ENCODE measurements at places on chromosomes 13 and 19.
A peak's percentile ranks its signal among the peaks of the same experiment; 100 is the strongest.

GRCh38 chr13:114339857-114340534, 25.7 kb downstream of the CHAMP1 start:
- peak; percentile 46 for DNase-seq

GRCh38 chr19:2629491-2630351, 72.8 kb downstream of the GNG7 start:
- no peak for DNase-seq

GRCh38 chr13:89454681-89455080, 1783.5 kb downstream of the SLITRK5 start:
- no peak for DNase-seq

DNA sequence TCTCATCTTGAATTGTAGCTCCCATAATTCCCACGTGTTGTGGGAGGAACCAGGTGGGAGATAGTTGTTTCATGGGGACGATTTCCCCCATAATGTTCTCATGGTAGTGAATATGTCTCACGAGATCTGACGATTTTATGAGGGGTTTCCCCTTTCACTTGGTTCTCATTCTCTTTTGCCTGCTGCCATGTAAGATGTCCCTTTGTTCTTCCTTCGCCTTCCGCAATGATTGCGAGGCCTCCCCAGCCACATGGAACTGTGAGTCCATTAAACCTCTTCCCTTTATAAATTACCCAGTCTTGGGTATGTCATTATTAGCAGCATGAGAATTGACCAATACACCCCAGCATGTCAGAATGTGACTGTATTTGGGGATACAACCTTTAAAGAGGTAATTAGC, 3.9 kb upstream of the FPR1 start:
- DNase-seq, result no peak

DNA sequence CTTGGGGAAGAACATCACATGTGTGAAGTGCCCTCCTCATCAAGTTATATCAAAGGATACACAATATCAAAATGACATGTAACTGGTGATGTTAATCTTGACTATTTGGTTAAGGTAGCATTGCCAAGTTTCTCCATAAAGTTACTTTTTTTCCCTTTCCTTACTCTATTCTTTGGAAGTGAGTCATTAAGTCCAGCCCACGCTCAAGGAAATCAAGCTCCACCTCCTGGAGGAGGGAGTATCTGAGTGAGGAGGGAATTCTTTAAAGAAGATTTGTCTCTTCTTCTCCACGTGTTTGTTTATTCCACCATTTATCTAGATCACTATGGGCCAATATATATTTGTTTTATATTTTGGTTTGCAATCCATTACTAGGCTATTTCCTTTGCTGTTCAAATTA, 33.6 kb upstream of the FNDC3A start:
- no peak for DNase-seq

- no peak for DNase-seq
These were observed 342.0 kb downstream of the TEX29 start for GRCh38 chr13:111662451-111662850.

All from CD8-positive, alpha-beta T cell (primary cell).